ENCODE measurements at places on chromosomes 5 and 9. TPM values are rescaled to one million over a fixed set of nuclear protein-coding genes. Genes with fewer than 3 reads are reported as not detected.

Gene ATP10B
- total RNA-seq, result not detected

Gene C9
- total RNA-seq, result not detected

Gene GPRIN1
- total RNA-seq, result 6.5 TPM

- no peak for DNase-seq
Measured at GRCh38 chr5:100758306-100758705, 144.8 kb downstream of the ST8SIA4 start.

DNA sequence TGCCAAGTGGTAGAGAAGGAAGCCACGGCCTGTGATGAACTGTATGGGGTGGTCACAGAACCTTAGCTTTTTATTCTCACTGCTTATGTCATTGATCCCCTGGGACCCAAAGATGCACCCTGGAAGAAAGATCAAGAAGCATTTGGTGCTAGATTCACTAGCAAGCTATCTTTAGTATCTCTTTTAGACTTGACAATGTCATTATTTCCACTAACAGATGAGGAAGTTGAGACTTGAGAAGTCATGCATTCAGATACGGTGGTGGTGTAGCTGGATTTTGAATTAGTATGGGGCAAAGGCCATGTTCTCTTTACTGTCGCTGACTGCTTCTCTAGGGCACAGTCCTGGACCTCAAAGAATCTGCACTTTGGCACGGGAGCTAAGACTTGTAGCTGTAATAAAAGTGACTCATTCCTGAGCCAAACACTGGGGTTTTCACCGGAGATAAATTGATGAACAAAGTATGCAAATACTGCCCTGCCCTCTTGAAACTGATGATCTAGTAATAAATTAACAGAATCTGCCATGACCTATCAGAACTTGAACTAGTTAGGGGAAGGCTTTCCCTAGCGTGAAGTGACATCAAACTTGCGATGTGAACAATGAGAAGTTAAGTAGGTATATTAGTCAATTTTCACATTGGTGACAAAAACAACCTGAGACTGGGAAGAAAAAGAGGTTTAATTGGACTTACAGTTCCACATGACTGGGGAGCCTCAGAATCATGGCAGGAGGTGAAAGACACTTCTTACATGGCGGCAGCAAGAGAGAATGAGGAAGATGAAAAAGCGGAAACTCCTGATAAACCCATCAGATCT, 5.4 kb downstream of the GDA start:
- DNase-seq, result no peak

- peak; percentile 55 for DNase-seq
Measured at GRCh38 chr9:122463828-122464632, 13.7 kb downstream of the OR1J1 start.

DNA sequence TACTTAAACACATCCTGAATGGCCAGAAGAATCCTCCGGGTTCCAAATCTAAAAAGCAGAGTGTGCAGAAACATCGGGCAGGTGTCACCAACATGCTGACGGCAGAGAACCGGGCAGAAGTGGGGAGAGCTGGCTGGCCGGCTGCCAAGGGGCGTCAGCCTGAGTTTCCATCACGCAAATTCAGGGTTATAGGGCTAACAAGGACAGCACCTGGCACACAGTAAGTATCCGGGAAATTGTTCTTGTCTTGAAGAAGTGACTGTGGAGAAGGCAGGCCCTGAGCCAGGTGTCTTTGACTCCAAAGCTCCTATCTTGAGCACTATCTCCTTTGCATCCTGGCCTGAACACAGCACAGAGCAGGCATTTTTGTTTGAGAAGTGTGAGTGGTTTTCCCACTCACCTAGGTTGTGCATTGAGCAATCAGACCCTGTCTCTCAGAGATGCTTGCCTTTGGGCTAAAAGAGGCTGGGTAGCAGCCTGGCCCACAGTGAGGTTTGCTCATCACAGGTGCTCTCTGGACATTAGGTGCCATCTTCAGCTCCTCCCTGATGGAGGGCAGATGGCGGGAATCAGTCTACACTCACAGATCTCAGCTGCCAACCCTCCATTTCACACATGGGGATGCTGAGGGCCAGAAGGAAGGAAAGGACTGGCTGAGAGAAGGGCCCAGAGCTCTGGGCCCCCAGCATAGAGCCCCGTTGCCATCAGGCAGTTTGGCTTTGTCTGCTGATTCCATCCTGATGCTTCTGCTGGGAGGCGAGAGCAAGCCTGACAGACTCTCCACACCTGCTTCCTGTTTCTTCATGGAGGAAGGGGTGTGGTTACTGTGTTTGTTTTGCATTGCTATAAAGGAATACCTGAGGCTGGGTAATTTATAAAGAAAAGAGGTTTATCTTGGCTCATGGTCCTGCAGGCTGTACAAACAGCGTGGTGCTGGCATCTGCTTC, 52.8 kb downstream of the WHRN start:
- no peak for DNase-seq

DNA sequence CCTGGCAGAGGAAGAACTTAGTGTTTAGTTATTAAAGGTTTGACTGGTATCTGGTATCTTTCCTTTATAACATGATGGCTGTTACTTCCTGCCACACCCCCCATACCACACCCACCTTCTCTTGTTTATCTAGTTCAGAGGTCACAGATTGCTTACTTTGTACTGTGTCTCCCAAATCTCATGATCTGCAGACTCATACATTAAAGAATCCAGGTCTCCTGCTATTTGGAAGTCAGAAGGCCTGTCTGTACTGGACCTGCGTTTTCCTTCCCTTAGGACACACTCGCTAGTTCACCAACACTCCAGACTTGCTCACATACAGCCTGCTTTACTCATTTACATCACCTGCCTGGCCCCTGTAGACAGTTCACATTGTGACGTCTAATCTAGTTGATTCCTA, 39.3 kb downstream of the NUDT12 start:
- no peak for DNase-seq

Gene TAF11L10
- total RNA-seq, result not detected

DNA sequence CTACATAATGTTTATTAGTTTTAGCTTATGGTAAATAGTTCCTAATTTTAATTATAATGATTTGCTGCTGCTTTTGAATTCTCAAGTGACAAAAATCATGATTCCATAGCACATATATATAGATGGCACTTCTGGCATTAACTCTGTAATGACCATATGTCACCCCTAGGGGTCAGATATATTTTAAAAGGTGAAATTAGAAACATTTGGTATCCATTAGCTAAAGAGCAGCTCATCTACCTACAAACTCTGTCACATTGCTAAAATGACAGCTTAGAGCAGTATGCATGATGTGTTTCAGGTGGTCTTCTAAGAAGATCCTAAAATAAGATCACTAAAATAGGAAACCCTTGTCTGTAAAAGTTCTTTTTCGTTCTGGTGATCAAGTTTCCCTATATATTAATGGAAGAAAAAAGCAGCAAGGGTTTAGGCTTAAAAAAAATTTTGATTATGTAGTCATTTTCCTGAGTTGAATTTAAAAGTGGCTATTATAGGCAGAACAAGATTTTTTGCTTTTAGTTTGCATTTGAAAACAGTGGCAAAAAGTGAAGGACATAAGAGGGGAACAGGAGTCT, 157.7 kb upstream of the POU5F2 start:
- peak; percentile 47 for DNase-seq

Gene SPEF2
- total RNA-seq, result not detected

GRCh38 chr5:133332439-133333024, 279.8 kb downstream of the FSTL4 start:
- DNase-seq, result no peak

Gene AMBP
- 0.55 TPM for total RNA-seq

DNA sequence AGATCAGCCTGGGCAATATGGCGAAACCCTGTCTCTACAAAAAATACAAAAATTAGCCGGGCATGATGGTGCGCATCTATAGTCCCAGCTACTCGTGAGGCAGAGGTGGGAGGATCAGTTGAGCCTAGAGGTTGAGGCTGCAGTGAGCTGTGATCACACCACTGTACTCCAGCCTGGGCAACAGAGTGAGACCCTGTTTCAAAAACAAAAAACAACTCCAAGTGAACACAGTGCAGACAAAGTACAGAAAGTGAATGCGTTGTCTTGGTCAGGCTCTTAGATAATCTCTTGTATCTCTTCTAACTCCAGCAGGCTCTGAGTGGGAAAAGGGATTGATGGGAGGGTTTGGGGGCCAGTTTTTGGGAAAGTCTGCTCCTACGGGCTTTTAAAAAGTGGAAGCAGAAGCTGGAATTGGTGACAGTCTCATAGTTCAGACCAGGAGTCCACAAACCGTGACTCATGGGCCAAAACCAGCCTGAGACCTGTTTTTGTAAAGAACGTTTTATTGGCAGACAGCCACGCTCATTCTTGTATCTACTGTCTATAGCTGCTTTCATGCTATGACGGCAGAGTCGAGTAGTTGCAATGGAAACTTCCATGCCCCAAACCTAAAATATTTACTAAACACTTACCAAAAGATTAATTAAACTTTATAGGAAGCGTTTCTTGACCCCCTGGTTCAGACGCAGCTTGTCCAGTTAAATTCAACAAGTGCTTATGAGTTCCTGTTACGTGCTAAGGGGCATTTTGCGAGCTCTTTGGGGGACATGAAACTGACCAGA, 32.9 kb downstream of the NDST1 start:
- no peak for DNase-seq

Gene ADRA1B
- total RNA-seq, result not detected

GRCh38 chr9:124132671-124133147, 121.1 kb downstream of the LHX2 start:
- no peak for DNase-seq

DNA sequence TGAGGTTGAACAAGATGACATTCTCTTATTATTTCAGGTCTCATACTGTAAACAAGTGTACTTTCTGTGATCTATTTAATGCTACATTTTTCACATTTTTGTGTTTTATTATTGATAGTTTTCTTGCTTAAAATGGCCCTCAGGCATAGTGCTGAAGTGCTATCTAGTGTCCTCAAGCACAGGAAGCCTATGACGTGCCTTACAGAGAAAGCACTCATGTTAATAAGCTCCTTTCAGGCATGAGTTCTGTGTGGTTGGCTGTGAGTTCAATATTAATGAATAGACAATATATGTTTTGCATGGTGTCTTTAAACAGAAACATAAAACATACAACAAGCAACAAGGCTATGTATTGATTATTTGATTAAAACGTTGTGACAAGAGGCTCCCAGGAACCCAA, 450.1 kb downstream of the PLK2 start:
- DNase-seq, result no peak

GRCh38 chr5:25334350-25334749, 689.6 kb upstream of the CDH10 start:
- DNase-seq, result no peak

DNA sequence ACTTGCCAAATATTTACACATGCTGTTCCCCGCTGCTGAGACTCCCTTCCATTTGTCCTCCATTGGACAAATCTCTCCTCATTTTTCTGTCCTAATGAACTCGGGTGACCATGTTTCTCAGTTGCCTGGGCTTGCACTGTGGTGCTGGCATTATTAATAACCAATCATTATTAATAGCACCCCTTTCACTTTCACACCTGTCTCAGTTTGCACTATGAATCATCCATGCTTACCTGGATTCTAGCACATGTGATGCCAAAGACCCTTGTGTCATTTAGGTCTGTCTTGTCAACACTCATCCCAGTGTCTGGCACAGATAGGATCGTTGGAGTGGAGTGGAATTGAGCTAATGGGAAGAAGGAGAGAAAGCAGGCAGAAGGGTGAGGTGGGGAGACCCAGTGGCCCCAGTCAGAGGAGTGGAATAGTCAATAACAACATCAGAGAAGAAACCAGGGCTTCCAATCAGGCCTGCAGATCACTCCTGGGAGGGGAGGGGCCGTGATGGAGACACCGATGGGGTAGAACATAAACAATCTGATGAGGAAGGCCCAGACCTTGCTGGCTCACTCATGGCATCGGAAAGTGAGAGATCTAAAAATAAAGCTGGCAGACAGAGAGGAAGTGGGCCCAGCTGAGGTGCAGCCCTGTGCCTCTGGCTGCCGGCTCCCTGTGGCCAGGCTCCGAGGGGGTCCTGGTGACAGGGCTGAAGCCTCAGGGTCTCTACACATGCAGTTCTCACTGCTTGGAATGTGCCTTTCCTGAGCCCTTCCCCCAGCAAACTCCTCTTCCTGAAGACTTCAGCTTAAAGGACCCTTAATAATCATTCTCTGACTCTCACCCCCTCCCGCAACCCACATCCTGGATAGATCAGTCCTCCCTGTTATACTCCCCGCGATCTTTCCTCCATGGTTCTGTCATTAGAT, 33.5 kb upstream of the CRB2 start:
- no peak for DNase-seq

DNA sequence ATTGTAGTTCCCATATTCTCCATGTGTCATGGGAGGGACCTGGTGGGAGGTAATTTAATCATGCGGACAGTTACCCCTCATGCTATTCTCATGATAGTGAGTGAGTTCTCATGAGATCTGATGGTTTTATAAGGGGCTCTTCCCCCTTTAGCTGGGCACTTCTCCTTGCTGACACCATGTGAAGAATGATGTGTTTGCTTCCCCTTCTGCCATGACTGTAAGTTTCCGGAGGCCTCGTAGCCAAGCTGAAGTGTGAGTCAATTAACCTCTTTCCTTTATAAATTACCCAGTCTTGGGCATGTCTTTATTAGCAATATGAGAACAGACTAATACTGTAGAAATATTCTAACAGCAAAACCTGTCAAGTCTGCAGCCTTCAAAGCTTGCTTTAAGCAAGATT, 293.2 kb downstream of the CTNND2 start:
- no peak for DNase-seq

Measured in SJCRH30 (cell line).